ENCODE measurements at places on chromosomes 11 and 22.

GRCh38 chr22:45192701-45193187, 29.0 kb downstream of the NUP50 start:
- DNase-seq: no peak

DNA sequence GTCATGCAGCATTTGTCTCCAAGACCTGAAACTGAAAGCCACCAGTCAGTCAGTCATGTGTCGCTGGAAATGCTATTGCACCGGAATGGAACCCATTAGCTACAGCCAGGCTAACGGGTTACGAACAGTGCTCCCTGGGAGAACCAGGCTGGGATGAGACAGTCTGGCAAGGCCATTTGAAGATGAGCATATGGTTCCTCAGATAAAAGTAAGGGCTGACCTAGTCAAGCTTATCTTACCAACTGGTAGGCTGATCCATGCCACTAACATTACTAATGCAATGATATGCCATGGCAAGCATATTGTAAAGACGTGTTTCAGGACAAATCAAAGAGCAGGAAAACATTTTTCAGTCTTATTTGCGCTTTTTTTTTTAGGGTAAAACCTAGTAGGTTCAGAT, 28.4 kb downstream of the NAP1L4 start:
- DNase-seq: no peak

GRCh38 chr11:112227471-112227870, 1.2 kb downstream of the PTS start:
- DNase-seq: no peak

GRCh38 chr11:66879999-66880398, 23.1 kb downstream of the LRFN4 start:
- no peak for DNase-seq

- no peak for DNase-seq
These were observed 171.3 kb downstream of the BLID start for GRCh38 chr11:121944556-121945230.

GRCh38 chr11:61294717-61295595, at the start of gene VWCE:
VWCE (minus strand) TSS chr11:61295316; CDS start chr11:61295037, 279 bp downstream.
- DNase-seq: no peak

- no peak for DNase-seq
These were observed 873.2 kb downstream of the METTL15 start for GRCh38 chr11:28981381-28981780.

- DNase-seq: no peak
These were observed 3.4 kb upstream of the OR4C6 start for GRCh38 chr11:55658608-55659007.

DNA sequence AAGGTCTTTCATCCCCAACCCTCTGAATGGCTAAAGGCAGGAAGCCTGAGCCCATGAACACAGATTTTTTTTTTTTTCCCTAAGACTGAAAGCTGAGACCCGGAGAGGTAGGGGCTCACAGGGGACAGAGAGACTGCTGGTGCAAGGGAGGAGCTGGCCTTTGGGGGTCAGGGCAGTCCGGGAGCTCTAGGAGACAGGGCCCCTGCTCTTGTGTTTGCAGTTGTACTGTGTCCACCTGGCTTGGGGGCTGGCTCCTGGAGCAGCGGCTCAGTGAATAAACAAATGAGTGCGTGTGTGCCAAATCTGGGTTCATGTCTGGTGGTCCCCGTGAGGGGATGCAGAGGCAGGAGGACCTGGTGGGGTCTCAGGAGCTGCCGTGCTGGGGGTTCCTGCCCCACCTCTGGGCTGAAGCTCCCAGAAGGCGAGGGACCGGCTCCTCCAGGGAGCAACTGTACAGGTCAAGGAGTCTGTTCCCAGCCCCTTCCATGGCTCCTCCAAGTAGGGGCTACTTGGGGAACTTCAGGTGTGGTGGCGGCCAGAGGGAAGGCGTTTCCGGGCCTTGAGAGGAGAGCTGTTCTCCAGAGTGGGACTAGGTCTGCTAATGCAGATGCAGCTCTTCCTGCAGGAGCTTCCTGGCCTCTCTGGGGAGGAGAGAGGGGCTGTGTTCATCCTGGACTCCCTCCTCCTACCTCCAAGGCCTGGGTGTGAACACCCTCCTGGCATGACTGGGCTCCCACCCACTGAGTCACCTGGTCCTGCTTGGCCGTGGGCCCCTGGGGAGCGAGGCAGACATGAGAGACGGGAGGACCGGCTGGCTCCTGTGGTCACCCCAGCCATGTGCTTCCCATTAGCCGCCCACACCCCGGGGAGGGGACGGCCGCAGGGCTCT, 57.6 kb downstream of the FBXO7 start:
- no peak for DNase-seq

DNA sequence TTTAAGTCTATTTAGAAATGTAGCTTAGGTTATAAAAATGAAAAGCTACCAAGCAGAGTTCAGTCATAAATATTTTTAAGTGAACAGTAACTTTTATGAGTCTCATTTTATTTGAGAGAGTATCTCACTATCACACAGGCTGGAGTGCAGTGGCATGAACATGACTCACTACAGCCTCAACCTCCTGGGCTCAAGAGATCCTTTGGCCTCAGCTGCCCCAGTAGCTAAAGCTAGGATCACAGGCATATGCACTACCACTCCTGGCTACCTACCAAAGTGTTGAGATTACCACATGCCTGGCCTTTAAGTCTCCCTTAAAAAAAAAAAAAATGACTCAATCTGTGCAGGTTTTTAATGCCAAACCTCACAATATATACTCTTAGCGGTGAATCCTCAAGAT, 34.7 kb upstream of the CLNS1A start:
- DNase-seq: no peak

DNA sequence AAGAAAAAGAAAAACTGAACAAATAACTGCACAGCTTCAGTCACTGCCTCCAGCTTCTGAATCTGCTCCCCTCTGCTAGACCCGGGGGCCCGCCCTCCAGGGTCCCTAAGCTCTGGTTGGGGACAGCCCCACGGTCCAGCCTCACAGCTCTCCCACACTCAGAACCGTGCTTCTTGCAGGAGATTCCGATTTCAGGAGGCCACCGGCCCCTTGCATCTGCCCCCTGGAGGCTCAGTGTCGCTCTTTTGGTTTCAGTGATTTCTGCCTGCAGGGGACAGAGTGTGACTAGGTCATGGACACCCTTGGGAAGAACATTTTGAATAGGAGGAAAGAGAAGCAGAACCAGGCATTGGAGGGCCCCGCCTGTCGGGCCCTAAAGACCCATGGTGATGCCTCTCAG, 23.1 kb upstream of the RPS3 start:
- DNase-seq: no peak

GRCh38 chr11:123056835-123057491, 5.0 kb downstream of the HSPA8 start:
- no peak for DNase-seq

GRCh38 chr22:30221121-30221992, 25.2 kb downstream of the LIF start:
- no peak for DNase-seq

Measured in NCI-H1048 (cell line).